NCI-H2081 treated with DMSO at 0.1 percent for 48 hours (cell line): ENCODE measurements at places on chromosomes 1 and 21.

GRCh38 chr21:45097827-45098387 is 23.5 kb downstream of the ADARB1 start:
- DNase-seq, result no peak

- no peak for DNase-seq
Observed at GRCh38 chr1:240464099-240464498, 147.9 kb downstream of the GREM2 start.

GRCh38 chr1:160486453-160486852 is 36.6 kb downstream of the SLAMF6 start:
- no peak for DNase-seq

- no peak for DNase-seq
Observed at GRCh38 chr1:109876617-109877316, 33.9 kb upstream of the CSF1 start.
